T-helper 9 cell (primary cell): ENCODE measurements at places on chromosomes 4 and X.
A peak's percentile ranks its signal among the peaks of the same experiment; 100 is the strongest.

DNA sequence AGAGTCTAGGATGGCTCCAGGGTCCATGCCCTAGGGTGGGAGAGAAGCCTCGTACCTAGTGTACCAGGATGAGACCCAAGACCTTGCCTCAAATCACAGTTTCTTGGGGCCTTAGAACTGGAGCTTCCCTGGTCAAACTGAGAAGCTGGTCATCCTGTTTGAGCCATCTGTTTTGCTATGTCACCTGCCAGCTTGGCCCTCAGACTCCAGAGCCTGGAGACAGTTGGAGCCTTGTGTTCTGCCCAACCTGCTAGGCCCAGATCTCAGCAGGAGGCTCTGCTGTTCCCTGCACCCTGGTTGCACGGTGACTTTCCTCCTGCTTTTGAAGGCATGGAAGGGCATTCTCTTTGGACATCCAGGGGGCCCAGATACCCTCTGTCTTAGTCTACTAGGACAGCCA is 206.3 kb upstream of the ATP6AP2 start:
- DNase-seq, result no peak

DNA sequence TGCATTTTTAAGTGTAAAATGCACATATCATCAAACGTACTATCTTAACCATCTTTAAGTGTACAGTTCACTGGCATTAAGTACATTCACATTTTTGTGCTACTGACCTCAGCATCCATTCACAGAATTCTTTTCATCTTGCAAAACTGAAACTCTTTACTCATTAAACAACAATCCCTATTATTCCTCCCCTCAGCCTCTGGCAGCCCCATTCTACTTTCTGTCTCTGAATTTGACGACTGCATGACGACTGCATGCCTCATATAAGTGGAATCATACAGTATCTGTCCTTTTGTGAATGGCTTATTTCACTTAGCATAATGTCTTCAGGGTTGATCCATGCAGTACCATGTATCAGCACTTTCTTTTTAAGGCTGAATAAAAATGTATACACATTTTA is 38.7 kb downstream of the CNKSR2 start:
- DNase-seq, result no peak

GRCh38 chr4:162282684-162283083 is 118.9 kb upstream of the FSTL5 start:
- DNase-seq, result no peak

DNA sequence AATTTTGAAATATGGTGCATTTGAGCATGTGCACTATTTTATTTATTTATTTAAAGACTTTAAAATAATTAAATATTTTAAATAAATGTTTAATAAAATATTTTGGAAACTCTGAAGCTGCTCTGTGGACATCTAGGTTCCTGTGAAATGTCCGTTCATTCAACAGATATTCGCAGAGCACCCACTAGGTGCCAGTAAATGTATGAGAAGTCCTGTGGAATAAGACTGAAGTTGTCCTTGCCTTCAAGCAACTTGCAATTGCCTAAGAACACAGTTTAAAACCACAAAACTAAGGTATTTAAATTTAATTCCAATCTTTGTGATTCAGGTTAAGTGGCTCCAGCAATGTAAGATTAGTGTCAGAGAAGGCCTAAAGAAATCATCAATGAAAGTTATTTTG is 306.7 kb downstream of the GBA3 start:
- no peak for DNase-seq

- DNase-seq, result no peak
Observed at GRCh38 chrX:134484039-134484438, 24.1 kb downstream of the HPRT1 start.

DNA sequence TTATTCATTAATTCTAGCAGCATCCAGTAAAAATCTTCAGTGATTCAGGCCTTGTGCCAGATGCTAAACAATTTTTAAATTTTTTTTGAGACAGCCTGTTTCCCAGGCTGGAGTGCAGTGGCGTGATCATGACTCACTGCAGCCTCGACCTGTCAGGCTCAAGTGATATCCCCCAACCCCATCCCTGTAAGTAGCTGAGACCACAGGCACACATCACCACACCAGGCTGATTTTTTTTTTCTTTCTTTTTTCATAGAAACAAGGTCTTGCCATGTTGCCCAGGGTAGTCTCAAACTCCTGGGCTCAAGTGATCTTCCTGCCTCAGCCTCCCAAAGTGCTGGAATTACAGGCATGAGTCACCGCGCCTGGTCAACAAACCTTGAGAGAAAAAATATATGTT is 705.5 kb downstream of the ARAP2 start:
- no peak for DNase-seq

- no peak for DNase-seq
Observed at GRCh38 chr4:134695433-134695832, 493.8 kb upstream of the PABPC4L start.

DNA sequence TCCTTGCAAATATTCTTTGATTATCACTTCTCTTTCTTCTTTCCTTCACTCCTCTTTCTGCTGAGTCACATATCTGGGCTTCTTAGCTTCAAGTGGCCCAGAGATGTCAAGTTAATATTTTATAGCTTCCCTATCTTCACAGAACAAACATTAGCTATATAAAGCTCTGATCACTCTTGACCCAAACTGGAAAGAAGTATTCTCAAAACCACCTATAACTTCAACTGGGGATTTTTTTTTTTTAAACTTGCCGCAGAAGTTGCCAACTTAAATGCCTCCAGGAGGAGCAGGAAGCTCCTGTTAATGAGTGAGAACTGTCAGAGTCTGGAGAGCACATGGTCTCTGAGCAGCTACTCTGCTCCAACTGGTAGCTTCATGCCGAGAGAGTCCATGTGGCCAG is 233.3 kb upstream of the EDNRA start:
- DNase-seq, result no peak

- DNase-seq, result no peak
Observed at GRCh38 chrX:133185938-133186337, 32.2 kb downstream of the TFDP3 start.

GRCh38 chr4:41022116-41022515 is 192.2 kb downstream of the APBB2 start:
- no peak for DNase-seq

DNA sequence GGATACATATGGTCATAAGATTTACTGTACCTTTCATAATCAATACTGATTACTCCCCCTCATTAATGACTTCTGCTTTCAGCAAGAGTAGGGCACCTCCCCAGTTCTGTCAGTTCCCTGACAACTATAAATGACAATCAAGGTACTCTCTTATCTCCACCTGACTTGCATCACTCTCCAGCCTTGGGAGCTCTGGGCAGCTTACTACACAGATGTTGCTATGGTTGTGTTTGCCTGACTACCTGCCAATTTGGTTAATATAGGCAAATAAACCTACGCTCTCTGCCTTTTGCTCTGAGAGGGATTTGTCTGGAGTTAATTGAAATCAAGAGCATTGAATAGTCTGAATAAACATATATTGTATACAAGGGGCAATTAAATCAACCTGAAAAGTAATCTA is 22.8 kb upstream of the MAP7D3 start:
- DNase-seq, result no peak

DNA sequence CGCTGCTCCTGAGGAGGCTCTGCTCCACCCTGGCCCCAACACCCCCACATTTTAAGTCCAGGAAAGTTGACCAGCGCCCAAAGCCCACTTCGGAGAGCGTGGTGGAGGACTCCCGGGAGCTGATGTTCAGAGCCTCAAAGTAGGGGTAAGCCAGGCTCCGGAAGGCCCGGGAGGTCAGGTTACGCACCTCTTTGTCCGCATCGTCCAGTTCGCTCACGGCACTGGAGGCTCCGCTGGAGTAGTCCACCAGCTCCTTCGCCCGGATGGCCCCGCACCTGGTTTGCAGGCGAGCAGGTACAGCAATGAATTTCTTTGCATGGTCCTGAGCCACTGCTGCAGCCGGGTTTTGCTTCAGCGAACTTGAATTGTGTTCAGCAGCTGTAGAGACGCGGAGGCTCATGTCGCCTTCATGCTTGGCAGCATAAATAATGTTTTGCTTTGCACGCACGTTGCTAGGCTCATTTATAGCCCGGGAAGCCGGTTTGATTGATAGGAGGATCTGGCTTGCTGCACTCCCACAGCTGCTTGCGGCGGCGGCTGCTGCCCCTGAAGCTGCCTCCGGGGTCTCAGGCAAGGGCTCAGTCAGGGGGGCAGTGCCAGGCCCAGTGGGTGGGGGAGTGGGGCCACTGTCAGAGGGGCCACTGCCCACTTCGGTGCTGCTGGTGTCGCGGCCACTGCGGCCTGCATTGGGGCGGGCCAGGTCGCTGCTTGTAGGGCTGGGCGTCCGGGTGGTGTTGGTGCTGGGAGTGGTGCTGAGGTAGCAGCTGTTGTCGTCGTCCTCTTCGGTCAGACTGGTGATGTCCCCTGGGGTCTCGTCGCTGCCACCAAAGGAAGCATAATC is 4.8 kb downstream of the C4orf54 start:
- no peak for DNase-seq

DNA sequence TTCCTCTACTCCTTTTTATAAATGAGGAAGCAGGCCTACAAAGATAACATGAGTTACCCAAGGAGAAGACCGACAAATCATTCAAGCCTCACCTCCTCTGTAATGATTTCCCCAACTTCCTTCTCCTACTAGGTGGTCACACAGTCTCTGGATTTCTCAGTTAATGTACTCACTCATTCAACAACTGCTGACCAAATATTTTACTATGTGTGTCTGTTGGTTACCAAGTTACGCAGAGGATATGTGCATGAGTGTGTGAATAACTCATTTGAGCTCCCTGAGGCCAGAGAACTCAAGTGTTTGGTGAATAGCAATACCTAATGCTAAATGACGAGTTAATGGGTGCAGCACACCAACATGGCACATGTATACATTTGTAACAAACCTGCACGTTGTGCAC is 10.4 kb downstream of the CASK start:
- DNase-seq, result no peak

- no peak for DNase-seq
Observed at GRCh38 chrX:136447968-136448367, 39.8 kb upstream of the BRS3 start.

DNA sequence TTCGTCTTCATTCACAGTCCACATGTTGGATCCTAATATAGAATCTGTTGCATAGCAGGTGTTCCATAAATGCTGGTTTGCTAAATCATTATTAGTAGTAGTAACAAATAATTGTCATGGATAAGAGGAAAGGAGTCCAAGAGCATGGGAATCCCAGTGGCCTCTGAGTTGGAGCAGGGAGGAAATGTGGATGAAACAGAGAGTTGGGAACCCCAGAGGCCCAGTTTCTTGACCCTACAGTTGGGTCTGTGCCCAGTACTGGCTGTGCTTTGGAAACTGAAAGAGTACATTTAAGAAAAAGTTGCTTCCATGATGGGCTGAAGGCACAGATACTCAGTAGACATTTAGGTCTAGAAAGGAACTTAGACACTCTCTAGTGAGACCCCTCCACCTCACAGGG is 149.4 kb upstream of the PSAPL1 start:
- DNase-seq, result no peak

DNA sequence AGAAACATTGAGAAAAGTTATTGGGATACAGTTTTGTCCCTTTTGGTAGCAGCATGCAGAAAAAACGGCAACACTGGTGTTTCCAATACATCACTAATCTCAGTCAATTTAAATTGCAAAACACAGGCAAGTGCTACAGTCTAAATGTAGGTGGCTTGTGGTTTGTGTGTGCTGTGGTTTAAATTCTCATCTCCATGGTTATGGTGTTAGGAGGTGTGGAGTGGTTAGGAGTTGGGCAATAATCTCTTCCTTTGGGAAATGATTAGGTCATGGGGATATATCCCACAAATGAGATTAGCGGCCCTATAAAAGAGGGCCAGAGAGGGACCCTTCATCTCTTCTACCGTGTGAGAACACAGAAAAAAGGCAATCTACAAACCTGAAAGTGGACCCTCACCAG is 1344.3 kb downstream of the ADGRL3 start:
- DNase-seq, result no peak

DNA sequence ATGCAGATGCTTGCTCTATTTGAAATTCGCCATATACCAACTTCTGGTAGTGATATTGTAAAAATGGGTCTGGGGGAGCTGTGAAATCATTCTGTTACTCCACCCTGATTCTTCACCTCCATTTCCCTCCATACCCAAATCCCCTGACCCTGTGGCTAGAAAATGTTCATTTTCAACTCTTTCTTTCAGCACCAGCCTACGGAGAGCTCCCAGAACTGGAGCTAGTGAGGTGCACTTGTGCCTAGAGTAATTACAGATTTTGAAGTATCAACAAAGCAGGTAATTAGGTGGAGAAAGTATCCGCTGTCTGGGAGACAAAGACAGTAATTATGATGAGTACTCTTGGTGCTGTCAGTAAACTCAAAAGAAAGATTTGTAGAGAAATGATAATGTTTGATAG is 8.1 kb downstream of the ARHGAP36 start:
- no peak for DNase-seq

- DNase-seq, result peak; percentile 28
Observed at GRCh38 chr4:113682730-113683537, 78.6 kb downstream of the CAMK2D start.

- DNase-seq, result peak; percentile 26
Observed at GRCh38 chrX:49915361-49916222, 6.8 kb upstream of the CLCN5 start.
